ENCODE measurements at places on chromosomes 11 and 22. TPM values are rescaled to one million over a fixed set of nuclear protein-coding genes. Genes with fewer than 3 reads are reported as not detected.

DNA sequence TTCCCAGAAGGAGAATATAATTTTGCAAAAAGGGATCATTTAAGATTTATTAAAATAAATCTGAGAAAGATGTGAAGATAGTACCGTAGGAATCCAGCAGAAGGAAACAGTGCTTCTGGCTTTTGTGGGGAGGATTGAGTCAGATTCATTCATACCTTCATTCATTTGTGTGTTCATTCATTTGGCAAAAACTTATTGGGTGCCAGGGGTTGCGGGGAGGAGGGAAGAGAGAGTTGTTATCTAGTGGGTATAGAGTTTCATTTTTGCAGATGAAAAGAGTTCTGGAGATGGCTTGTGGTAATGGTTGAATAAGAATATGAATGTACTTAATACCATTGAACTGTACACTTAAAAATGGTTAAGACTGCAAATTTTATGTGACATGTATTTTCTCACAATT lies 31.1 kb downstream of the BMAL1 start:
- DNase-seq: no peak

DNA sequence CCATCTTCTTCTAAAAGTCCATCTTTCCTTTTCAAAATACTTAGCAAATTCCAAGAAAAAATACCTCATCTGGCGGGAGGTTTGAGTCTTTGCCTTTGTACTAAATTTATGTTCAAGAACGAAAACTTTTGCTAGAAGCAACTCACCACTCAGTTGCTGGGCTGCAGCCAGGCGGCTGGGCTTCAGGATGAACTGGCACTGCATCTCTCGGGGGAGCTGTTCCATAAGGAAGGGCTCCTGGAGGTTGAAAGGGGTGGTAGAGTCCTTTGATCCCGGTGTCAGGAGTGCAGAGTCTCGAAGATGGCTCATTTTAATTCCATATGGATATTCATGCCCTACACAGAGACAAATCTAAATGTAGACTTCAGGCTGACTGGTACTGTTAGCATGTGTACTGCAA lies 105.8 kb downstream of the ARHGAP20 start:
- DNase-seq: no peak

DNA sequence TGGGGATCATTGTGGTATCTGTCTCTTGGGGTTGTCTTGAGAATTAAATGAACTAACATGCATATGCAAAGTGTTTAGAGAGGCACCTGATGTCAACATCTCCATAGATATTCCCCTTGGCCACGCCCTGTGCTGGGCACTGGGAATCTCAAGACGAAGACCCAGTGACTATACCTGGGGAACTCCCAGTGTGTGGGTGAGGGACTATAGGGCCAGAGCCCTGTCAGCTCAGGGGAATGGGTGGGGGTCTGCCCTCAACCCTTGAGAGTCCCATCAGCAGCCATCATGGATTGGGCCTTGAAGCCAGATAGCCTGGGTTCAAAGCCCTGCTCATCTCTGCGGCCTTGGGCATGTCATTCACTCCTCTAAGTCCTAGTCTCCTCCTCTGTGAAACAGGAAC lies 21.6 kb upstream of the LMO1 start:
- DNase-seq: no peak

DNA sequence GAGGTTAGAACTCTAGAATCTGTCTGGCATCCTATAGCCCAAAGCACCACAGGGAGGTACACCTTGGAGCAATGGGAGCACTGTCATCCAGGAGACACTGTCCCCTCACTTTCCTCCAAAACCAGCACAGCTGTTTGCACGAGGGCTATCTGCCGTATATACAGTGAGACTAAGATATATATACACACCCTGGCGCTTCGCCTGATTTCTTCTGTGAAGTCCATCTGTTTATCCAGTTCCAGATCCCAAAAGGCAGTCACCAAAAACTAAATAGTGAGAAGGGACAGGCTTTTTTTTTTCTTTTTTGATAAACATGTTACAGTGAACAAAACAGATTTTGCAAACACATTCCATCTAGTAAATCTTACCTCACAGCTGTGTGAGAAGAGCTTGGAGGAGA lies 68.5 kb downstream of the ARFGAP2 start:
- no peak for DNase-seq

Gene GUCD1
- total RNA-seq: 149 TPM

Gene MYEOV
- 98.4 TPM for total RNA-seq

Gene CRYBB1
- not detected for total RNA-seq
